Calu3 (cell line): ENCODE measurements at places on chromosomes 13 and 19.

DNA sequence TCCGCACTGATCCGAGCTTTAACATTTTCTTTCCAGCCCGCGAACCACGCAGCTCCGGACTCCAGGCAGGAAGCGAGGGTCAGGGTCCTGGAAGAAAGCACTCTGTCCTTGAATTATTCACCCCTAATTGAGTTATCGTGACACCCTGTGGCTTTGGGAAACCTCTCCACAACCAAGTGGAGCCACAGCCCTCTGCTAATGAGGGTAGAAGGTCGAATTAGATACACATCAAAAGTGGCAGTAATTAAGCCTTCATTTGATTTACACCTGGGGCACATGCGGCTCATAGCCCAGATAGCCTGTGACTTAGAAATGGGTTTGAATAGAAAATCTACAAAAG lies 15.9 kb upstream of the RNF17 start:
- DNase-seq, result no peak

DNA sequence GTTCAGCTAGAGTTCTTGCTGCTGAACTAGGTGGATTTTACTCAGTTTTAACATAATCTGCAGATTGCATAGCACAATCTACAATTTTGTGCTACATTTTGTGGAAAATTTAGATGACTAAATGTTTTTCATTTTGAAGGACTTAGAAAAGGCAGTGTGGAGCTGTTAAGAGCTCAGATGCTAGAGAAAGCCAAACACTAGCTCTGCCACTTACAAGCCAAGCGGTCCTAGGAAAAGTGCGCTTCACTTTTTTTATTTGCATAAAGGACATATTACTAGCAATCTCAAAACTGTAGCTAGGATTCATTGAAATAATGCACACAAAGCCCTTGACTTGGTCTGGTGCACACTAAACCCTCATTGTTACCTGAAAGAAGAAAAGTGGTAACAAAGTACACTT lies 8.1 kb upstream of the CSNK1A1L start:
- DNase-seq, result no peak

GRCh38 chr19:47330466-47330869 lies 1.5 kb upstream of the C5AR2 start:
- no peak for DNase-seq

GRCh38 chr19:14555918-14556661 lies 15.8 kb downstream of the NDUFB7 start:
- DNase-seq, result no peak

DNA sequence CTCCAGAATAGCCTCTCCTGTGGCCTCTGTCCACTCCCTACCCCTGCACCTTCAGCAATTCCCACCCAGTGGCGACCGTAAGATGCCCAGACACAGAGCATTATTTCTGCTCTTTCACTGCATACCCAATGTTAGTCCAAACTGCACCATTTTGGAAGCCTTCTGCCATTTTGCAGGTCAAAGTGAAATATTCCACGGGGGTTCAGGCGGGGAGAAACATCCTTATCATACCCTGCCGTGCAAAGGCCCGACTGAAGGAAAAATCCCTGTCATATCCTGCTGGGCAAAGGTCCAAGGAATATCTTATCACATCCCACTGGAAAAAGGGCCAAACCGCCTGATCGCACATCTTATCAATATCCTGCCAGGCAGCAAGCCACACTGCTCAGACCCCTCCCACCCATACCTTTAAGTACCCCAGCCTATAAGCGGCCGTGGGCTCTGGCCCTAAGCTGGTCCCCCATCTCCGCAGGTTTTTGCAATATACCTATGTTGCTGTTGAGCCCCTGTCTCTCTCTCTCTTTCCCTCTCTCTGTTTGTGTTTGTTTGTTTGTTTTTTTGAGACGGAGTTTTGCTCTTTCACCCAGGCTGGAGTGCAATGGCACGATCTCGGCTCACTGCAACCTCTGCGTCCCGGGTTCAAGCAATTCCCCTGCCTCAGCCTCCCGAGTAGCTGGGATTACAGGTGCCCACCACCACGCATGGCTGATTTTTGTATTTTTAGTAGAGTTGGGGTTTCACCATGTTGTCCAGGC lies 18.2 kb downstream of the CLEC11A start:
- no peak for DNase-seq

DNA sequence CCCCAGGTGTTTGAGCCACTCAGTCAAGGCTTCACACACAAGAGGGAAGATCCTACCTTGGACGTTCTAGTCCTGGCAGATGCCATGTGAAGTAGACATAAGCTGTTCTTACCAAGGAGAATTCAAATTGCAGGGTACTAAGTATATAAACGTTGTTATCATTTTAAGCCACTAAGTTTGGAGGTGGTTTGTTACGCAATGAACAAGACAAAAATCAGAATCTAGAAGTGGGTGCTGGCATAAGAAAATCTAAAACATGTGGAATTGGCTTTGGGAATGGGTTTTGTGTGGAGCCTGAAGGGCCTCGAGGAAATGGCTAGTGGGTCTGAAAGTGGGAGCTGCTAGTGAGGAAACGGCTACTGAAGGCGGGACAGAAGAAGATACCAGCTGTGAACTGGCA lies 83.9 kb downstream of the TBC1D4 start:
- DNase-seq, result no peak

- no peak for DNase-seq
Measured at GRCh38 chr19:7706188-7706954, 4.4 kb upstream of the FCER2 start.

- no peak for DNase-seq
Measured at GRCh38 chr13:24216176-24216575, 55.7 kb downstream of the SPATA13 start.

DNA sequence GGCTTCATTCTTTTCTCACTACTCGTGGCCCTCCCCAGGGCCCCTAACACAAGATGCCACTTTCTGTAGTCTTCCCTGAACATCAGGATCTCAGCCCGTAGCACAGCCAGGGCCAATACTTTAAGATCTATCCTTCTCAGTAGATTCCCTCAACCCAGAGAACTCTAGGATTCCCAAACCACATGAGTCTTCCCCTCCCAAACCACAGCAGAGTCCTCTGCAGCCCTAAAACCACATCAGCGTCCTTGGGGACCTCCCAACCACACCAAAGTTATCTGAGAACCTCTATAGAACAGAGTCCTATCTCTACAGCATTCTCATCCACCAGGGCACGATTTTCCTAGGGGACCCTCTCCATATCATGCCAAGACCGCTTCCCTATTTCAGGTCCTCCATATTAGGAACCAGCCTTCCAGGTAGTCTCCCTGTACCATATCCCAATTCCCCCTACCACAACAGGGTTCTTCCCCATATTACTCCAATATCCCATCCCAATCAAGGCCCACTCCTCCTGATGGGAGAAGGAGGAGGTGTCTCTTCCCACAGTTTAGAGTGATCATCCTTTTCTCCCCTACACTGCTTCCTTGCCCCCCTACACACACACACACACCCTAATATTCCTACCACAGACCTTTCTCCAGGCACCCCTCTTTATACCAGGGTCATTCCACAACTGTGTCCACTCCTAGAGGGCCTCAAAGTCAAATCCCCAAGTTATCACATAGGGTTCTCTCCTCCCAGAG lies 1.4 kb downstream of the DYRK1B start:
- DNase-seq, result no peak

- DNase-seq, result no peak
Measured at GRCh38 chr19:18390065-18390907, 4.3 kb downstream of the GDF15 start.

- no peak for DNase-seq
Measured at GRCh38 chr13:77699059-77699680, 1.7 kb downstream of the SLAIN1 start.

DNA sequence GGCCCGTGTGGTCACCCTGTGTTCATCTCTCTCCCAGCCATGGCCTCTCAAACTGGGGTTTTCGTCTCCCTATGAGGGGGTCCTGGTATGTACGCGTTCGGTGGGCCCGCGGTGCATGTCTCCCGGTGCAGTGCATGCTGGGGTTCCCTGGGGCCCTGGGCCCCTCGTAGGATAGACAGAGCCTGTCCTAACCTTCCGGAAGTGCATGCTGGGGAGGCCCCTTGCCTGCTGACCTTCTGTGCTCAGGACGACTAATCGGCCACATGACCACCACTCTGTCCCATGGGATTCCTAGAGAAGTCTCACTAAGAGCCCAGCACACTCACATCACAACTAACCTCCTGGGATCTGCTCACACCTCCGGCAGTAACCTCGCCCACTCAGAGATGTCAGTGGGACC lies 4.9 kb upstream of the USE1 start:
- no peak for DNase-seq
